ENCODE measurements at places on chromosomes 2 and 18.
A peak's percentile ranks its signal among the peaks of the same experiment; 100 is the strongest.

GRCh38 chr2:189175869-189176433 lies 3.6 kb downstream of the COL5A2 start:
- DNase-seq, result no peak

DNA sequence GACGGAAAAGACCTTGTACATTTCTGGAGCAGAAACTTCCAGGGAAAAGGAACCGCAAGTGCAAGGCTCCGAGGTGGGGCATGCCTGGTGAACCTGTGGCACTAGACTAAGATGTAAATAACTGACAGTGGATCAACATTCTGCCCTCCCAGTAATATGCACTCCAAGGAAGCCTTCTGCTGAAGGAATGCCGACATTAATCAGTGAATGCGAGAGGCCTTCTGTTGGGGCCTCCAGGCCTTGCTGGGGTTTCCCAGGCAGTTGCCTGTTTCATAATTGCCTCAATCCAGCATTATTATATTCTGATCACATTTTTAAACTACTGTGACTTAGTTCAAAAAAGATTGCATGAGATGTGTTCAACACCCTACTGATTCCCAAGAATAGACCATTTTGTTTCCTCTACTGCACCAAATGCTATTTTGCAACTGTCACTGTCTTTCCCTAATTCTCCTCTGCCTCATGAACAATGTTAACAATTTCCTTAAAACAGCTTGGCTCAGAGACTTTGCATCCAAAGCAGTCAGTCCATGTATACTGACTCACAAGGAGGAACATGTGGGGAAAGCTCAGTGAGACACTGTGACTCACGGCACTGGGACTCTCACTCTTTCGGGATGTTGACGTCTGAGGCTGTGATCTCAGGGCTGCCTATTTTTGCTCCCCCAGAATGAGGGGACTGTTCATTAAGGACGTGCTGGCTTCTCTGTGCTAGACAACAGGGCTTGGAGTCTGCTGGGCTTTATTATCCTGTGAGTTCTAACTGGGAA lies 10.5 kb upstream of the DSG2 start:
- DNase-seq, result no peak

GRCh38 chr2:11458753-11459152 lies 7.2 kb downstream of the E2F6 start:
- no peak for DNase-seq

GRCh38 chr2:142415461-142415860 lies 284.6 kb upstream of the LRP1B start:
- no peak for DNase-seq

DNA sequence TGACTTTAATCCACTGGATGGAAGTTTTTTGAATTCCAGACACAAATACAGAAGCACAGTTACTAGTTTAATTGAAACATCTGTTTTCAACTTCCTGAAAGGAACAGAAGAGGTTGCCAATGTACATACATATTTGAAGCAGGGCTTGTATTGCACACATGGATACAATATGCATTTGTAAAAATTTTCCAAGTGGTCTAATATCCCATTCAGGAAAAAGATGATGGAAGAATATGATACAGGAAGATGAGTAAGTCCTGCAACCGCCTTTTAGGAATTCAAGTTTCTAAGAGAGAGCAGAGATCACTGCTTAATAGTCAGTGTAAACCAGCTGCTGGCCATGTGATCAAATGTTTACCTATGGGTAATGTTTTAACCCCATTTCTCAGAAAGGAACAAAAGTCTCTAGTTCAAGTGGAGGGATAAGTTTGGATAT lies 265.4 kb downstream of the TRIB2 start:
- DNase-seq, result no peak

- no peak for DNase-seq
Measured at GRCh38 chr18:64986906-64987495, 763.8 kb upstream of the CDH7 start.

- no peak for DNase-seq
Measured at GRCh38 chr2:48607307-48608014, 10.2 kb upstream of the GTF2A1L start.

DNA sequence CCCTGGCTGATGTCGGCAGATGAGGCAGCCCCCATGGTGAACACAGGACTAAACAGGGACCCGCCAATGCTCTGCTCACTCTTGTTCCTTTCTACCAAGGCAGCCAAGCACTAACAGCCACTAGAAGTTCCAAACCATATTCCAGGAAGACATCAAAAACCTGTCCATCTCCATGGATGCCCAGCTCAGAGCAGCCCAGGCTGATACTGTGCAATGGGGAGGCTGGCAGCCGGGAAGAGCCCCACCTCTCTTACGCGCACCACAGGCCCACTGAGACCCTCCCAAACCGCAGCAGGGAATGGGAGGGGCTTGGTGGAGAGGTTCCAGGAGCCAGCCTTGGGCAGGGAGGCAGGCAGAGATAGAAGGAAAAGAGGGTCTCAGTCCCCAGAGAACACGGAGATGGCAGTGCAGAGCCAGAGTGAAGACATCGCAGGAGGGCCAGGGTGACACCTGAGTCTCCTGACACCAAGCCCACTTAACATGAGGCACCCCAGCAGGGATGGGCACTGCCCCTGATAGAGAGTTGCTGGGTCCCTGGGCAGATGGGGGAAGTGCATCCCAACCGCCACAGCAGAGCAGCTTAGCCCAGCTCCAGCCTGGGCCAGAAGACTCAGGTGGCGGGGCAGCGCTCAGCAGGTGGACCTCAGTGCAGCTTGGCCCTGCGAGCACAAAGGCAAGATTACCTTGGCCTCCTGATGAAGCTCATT lies 3.4 kb downstream of the HS6ST1 start:
- no peak for DNase-seq

GRCh38 chr2:146584316-146584715 lies 1260.5 kb upstream of the ACVR2A start:
- peak; percentile 33 for DNase-seq

GRCh38 chr2:2012505-2012904 lies 268.2 kb upstream of the PXDN start:
- DNase-seq, result no peak

GRCh38 chr2:129765678-129766351 lies 213.7 kb upstream of the RAB6C start:
- DNase-seq, result no peak

GRCh38 chr2:240111253-240111652 lies 24.9 kb downstream of the COPS9 start:
- DNase-seq, result no peak

DNA sequence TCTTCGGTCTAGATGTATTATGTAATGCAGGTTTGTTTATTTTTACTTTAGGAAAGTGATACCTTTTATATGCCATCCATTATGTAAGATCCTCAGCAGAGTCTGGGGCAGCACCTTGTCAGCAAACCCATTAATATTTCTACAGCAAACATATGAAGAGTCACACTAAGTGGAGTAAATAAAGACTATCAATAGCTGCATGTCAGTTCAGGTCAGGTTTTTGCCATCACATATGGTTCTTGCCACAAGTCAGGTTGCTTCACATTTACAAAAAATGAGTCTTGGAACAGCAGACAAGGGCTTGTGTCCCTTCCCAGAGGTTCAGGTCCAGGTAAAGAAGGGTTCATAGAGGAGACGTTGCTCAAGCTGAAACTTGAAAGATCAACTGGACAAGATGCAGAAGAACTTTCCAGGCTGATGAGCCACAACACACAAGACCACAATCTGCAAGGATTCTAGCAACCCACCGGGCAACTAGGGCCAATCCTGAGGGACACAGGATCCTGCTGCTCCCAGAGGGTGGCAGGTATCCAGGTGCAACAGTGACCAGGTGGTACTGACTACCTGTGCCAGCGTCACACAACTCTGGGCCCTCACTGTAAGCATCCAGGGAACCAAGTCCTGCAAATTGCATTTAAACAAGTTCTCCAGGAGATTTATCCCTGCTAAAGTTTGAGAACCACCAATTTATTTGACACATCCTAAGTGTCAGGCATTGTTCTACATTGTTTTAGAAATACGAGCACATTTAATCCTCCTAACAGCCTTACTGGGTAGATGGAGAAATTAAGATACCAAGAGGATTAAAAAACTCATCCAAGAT lies 215.8 kb downstream of the ALPK2 start:
- no peak for DNase-seq

GRCh38 chr2:393711-394696 lies 106.1 kb upstream of the ALKAL2 start:
- no peak for DNase-seq

DNA sequence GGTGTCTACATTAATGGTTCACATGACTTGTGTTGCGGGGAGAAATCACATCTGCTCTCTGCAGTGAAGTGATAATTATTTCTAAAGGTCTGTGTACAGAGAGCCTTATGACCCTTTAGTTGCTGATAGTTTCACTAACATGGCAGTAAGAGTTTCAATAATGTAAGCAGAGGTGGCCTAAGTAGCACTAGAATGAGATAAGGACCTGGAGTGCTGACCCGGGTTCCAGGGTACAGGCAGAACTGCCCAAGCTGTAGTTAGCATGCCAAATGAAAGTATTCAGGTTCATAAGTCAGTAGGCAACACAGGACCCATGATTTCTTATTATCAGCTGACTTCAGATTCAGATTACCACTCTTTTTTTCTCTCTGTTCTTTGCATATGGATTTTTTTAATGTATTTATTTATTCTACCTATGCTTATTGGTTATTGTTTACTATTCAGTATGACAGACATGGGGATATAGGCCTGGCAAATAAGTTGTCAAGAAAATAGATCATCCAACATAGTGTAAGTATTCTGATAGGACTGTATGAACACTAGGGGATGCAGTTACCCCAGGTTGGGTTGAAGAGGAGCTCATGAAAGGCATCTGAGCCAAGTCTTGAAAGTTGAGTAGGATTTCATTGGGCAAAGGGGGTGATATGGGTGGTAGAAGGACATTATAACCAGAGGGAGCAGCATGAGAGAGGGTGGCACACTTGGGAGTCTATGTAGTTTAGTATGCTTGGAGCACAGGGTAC lies 105.2 kb downstream of the CCDC85A start:
- no peak for DNase-seq

- DNase-seq, result no peak
Measured at GRCh38 chr2:238942726-238943300, 94.9 kb downstream of the TWIST2 start.

GRCh38 chr2:228793116-228793515 lies 478.0 kb downstream of the PID1 start:
- DNase-seq, result no peak

GRCh38 chr2:59383473-59383872 lies 1142.3 kb upstream of the FANCL start:
- no peak for DNase-seq

DNA sequence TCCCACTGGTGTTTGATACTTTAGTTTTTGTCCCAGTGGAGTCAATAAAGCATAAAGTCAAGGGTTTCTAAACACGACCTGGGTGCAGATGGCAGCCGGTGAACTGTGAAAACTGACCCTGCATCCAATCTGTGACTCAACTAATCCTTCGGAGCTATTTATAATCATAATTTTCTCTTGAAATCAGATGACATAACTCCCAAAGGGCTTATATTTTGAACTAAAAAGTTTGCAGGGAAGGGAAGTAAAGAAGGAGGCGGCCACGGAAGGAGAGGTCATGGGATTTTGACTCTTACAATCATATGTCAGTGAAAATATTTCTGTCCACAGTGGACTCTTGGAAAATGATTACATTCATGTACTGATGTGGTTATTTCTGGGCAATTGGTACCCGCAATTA lies 178.5 kb downstream of the PDE1A start:
- no peak for DNase-seq

Data from HAP-1 (cell line).